Glutamatergic neuron (in vitro differentiated cells): ENCODE measurements at places on chromosomes 3 and 15. TPM values are rescaled to one million over a fixed set of nuclear protein-coding genes. Genes with fewer than 3 reads are reported as not detected.

Gene CHL1
- total RNA-seq: 35.5 TPM

Gene NANOGP8
- total RNA-seq: 0.86 TPM

Gene CCR9
- total RNA-seq: not detected

Gene ANKRD34C
- not detected for total RNA-seq

Gene ATP2C1
- total RNA-seq: 130 TPM

Gene ST8SIA2
- total RNA-seq: 30.4 TPM

GRCh38 chr15:22944651-22945050 lies 35.5 kb downstream of the CYFIP1 start:
- DNase-seq: no peak

DNA sequence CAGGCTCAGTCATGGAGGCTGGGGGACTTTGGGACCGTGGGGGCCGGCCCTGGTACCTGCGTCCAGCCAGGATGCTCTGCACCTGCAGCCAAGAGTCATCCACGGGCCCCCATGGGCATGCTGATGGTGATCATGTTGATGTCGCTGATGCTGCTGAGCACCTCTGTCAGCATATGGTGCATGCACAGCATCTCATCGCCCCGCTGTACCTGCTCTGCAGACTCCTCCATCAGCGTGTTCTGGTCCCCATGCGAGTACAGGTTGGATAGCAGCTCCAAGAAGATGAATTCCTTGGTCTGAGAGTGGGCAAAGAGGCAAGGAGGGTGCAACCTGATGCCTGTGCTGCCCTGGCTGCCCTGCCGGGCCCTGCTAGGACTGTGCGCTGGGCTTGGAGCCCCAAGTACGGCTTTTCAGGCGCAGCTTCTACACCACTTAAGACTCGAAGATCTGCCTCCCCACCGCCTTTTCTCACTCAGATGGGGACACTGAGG lies 7.2 kb downstream of the RPS17 start:
- DNase-seq: no peak

DNA sequence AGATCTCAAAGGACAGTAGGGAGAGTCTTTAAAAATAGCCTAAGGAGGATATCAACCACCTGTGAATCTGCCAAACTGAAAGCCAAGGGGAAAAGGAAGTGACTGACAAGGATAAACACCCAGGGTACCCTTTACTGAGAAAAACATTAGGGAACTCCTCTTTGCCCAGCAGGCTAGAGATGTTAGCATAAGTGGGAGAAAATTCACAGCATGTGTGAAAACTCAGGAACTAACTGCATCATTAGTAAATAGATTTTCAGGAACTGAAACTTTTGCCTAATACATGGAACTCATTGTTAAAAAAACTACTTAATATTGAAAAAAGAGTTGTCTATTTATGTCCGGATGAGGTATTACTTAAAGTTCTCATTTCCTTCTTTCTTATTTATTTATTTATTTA lies 375.5 kb downstream of the NTRK3 start:
- no peak for DNase-seq

GRCh38 chr3:112141293-112141692 lies 8.2 kb upstream of the GCSAM start:
- no peak for DNase-seq

GRCh38 chr3:112598731-112599130 lies 36.9 kb downstream of the SLC35A5 start:
- DNase-seq: no peak
